ENCODE measurements at places on chromosomes 6 and 20.

GRCh38 chr20:24692446-24693200, 223.2 kb downstream of the SYNDIG1 start:
- DNase-seq, result no peak

DNA sequence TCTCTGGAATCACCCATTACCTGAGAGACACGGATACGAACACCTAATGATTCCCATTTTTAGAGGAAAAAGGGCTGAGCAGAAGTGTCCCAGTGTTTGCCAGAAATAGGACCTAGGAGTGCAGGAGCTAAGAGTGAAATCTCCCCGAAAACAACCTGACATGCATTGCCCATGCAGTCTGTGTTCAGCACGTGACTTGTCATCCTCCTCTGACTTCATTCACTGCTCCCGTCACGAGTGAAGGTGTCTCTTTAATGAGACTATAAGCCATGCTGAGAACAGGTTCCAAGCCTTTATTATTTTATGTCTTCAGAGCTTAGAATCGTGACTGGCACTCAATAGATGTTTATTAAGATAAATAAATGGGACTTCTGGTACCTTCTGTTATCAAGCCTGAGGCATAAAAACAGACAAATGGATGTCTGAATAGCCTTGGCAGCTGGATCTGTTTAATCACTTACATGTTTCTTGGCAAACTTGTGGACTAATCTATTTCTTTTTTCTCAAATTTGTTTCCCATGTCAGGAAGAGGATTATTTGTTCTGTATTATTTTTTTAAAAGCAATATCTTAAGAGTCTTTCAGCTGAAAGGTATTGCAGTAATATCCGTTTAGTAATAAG, 3.7 kb upstream of the MLIP start:
- no peak for DNase-seq

- no peak for DNase-seq
Observed at GRCh38 chr6:31922942-31923341, 4.6 kb upstream of the C2 start.

GRCh38 chr6:109978174-109979032, at the start of gene GPR6:
GPR6 (plus strand) TSS chr6:109978311; CDS start chr6:109979113, 802 bp downstream.
- peak; percentile 69 for DNase-seq

DNA sequence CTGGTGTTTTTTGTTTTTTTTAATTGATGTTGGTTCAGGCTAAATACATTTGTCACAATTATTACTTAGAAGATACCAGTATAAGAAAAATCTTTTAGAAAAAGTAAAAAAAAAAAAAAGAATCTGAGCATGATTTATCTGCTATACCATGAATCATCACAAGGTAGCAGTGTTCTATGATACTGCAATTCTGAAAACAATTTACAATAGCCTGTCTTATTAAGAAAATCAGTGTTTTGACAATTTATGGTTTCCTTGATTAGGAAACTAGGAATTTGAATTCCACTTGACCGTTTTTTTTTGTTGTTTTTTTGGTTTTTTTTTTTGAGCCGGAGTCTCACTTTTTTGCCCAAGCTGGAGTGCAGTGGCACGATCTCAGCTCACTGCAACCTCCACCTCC, 9.3 kb upstream of the MAK start:
- DNase-seq, result no peak

GRCh38 chr6:37850260-37850659, 30.7 kb downstream of the ZFAND3 start:
- no peak for DNase-seq

- DNase-seq, result no peak
Observed at GRCh38 chr6:34295721-34296120, 46.9 kb upstream of the SMIM29 start.

GRCh38 chr6:97198046-97198565, 84.9 kb downstream of the MMS22L start:
- DNase-seq, result no peak

DNA sequence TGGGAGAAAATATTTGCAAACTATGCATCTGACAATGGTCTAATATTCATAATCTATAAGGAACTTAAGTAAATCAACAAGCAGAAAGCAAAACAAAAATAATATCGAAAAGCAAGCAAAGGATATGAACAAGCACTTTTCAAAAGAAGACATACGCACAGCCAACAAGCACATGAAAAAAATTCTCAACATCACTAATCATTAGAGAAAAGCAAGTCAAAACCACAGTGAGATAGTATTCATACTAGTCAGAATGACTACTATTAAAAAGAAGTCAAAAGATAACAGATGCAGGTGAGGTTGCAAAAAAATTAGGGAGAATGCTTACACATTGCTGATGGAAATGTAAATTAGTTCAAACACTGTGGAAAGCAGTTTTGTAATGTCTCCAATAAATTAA, 410.2 kb downstream of the MMUT start:
- no peak for DNase-seq

DNA sequence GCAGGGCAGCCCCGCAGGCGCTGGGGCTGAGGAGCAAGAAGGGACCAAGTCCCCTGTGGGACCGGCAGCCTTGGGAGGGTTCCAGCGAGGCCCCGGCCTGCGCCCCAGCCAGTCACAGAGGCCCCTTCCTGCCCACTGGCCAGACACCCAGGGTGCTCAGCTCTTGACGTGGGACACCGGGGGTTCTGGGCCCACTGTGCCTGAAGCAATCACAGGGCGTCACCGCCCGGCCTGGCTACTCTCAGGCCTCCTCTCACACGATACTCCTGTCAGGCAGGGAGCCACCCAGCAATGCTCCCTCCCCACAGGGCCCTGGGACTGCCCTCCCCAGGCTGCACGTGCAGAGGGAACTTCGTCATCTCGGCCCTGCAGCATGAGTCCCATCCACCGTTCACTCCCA, 14.5 kb downstream of the TAF4 start:
- no peak for DNase-seq

GRCh38 chr6:145194389-145194788, 540.9 kb downstream of the EPM2A start:
- DNase-seq, result no peak

- no peak for DNase-seq
Observed at GRCh38 chr6:148427333-148427732, 84.7 kb downstream of the SASH1 start.

DNA sequence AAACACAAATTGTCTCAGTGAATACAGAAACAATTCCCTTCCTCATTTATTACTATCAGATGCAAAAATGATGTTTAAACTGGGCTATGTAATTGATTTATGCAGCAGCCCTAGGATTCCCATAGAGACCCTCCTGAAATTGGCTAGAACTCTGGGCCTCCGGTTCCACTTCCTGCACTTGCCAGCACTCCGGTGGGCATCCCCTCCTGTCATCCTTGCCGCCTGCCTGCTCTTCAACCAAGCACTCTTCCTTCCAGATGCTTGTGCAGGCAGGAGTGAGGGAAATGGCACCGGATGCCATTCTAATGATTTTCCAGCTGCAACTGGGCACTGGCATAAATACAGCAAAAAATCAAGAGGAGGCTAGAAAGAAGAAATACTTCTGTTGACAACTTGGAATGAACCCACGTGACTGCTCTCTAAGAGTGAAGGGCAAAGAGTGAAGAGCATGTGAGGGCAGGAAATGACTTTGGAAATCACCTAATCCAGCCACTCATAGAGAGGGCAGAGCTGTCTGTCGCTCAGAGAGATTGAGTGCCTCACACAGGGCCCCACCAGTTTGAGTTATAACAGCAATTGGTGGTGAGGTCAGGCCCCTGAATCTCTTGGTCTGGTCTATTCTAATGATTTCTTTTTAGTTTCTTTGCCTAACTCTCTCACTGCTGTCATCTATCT, 3.7 kb upstream of the NEDD9 start:
- DNase-seq, result no peak

GRCh38 chr20:63809856-63810255, 21.2 kb downstream of the ZBTB46 start:
- no peak for DNase-seq

- no peak for DNase-seq
Observed at GRCh38 chr6:46760925-46761324, 14.2 kb downstream of the ANKRD66 start.

DNA sequence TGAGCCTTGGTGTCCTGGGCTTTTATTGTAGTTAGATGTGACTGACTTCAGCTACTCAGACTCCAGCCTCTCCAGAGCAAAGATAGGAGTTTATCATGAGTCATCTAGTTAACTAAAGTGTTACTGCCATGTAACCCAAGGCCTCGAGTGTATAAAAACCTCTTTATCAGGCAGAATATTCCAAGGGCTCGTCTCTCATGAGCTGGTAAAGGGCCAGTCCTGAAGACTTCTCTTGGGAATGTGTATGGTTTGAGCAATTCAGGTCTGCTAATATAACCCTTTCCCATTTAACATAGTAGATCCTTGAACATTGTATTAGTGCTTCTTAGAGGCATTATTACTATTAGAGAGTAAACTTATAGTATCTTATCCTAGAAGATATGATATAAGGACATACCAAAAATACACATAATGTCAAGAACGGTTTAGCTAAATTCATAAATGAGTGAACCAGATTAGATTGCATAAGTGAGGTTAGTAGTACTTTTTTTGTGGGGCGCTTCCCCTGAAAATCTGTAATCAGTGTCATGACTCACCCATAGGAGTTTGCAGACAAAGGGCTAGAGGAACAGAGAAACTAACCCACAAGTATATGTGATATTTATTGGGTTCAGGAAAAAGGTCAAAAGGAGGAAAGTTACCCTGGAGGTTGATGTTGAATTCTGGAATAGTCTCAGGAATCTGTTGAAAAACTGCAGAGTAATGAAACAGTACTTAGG, 16.0 kb downstream of the DSE start:
- DNase-seq, result no peak

GRCh38 chr6:127489248-127489647, 29.9 kb downstream of the MTCL3 start:
- no peak for DNase-seq

- DNase-seq, result no peak
Observed at GRCh38 chr20:36493801-36494114, 47.6 kb upstream of the MYL9 start.

- DNase-seq, result no peak
Observed at GRCh38 chr6:2794171-2794730, 29.1 kb downstream of the WRNIP1 start.

DNA sequence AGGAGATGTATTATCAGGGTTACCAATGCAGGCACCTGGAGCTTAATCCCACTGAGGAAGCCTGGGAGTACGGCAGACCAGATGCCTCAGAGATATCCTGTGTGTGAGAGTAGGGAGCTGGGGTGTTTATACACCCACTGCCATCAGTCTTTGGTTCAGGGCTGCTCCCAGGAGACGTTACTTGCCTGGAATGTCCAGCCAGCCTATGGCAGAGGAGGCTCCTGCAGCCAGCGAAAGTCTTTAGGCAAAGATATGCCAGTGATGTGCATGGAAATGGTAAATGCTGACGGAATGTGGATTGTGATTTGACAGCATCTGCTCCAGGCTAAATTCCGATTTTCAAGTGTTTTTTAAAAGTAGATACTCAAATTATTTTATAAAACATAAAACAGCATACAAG, 282.0 kb downstream of the BTBD3 start:
- DNase-seq, result no peak

GRCh38 chr6:67608099-67608749, 1026.9 kb upstream of the ADGRB3 start:
- no peak for DNase-seq

DNA sequence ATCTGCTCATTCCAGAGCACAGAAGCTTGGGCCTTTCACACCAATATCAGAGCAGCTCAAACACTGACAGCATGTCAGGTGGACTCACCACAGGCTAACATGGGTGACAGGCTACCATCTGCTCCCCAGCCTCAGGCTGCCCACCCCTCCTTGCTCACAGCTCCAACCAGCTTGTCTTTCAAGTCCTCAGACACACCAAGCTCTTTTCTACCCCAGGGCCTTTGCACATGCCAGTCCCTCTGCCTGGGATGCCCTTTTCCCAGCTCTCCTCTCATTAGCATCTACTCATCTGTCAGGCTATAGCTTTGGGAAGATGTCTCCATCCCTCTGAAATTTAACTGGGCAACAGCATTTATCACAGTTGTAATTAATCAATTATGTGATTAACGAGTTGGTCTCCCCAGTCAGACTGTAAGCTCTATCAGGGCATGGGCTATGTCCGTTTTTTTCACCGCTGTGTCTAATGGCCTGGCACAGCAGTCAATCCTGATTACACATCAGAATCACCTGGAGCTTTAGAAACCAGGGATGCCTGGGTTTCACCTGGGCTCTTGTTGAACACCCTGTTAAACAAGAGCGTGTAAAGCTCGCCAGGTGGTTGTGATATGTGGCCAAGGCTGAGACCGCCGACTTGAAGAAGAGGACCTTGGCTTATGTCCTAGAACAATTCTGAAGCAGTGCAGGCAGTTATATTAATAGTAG, 88.9 kb upstream of the MRPS10 start:
- no peak for DNase-seq

- no peak for DNase-seq
Observed at GRCh38 chr20:60010689-60011458, 52.7 kb downstream of the CDH26 start.

DNA sequence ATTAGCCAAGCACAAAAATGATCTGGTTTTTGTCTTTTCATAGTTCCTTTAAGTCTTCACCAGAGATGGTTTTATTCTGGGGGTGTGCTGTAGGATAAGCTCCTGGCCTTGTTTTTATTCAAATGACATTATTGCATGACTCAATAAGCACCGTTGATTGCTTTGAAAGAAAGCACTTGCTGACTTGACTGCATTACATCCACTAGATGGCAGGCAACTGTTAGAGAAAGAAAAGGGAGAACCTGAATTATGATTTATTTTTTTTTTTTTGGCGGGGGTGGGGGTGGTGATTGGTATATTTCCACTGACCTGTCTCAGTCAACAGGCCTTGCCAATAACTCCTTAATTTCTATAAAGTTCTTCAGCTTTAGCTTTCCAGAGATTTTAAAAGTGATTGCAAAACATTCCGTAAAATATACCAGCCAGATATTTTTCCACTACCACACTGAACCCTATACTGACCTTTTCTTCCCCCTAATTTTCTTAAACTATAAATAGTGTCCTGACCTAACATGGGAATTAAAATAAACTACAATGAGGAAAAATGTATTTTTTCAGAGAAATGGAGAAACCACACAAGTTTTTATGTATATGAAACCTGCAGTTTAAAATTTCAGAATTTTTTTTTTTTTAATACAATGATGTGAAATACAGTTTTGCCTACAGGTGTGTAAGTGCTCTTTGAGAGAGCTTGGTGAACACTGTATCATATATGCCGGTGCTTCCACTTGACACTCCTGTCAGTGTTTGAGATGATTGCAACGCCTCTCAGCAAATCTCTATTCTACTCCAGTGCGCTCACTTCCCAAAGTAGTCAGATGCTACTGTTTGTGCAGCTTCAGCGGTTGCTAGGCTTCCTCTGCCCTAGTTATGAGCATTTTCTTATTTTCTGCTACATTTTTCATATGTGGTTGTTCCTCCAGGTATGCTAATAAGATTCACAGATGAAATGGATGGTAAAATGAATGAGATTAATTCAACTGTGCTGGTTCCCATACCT, 274.3 kb downstream of the CD109 start:
- DNase-seq, result peak; percentile 41

GRCh38 chr6:151497905-151498304, 4.1 kb downstream of the CCDC170 start:
- no peak for DNase-seq

Data from NCI-H1694 treated with DMSO at 0.1 percent for 48 hours (cell line).